ENCODE measurements at places on chromosomes 4 and X. TPM values are rescaled to one million over a fixed set of nuclear protein-coding genes. Genes with fewer than 3 reads are reported as not detected.

Gene NWD2
- not detected for total RNA-seq

Gene HPSE
- 7.6 TPM for total RNA-seq

Gene FGA
- 4.3 TPM for total RNA-seq

Gene SUPT20HL1
- not detected for total RNA-seq

Gene SYTL5
- 0.30 TPM for total RNA-seq

Gene SLC7A11
- 1.0 TPM for total RNA-seq

Gene SPANXD
- total RNA-seq = not detected

Gene ZMAT1
- total RNA-seq = 8.0 TPM

Gene USP46
- total RNA-seq = 13.7 TPM

Gene SPANXN4
- not detected for total RNA-seq

Gene SLC26A1
- 0.61 TPM for total RNA-seq

Gene ARHGAP36
- not detected for total RNA-seq

Gene PABPC1L2B
- not detected for total RNA-seq

Gene ASMT
- not detected for total RNA-seq

Gene TFE3
- total RNA-seq = 80.7 TPM

Gene ATP8A1
- 39.5 TPM for total RNA-seq

Gene IDUA
- total RNA-seq = 32.8 TPM

Gene TEX11
- not detected for total RNA-seq

Gene CCSER1
- total RNA-seq = 4.4 TPM

Gene DGAT2L6
- total RNA-seq = not detected

Gene SLC2A9
- total RNA-seq = 7.5 TPM

Gene MGAT4D
- not detected for total RNA-seq
